ENCODE measurements at places on chromosomes 4 and X. TPM values are rescaled to one million over a fixed set of nuclear protein-coding genes. Genes with fewer than 3 reads are reported as not detected.
A peak's percentile ranks its signal among the peaks of the same experiment; 100 is the strongest.

ARSJ gene
- total RNA-seq, result not detected

CFAP299 gene
- total RNA-seq, result not detected

GRCh38 chr4:140149846-140150635 lies 3.9 kb downstream of the MAML3 start:
- peak; percentile 71 for DNase-seq

MAGED2 gene
- total RNA-seq, result 97.8 TPM

MAGEC2 gene
- total RNA-seq, result not detected

DNA sequence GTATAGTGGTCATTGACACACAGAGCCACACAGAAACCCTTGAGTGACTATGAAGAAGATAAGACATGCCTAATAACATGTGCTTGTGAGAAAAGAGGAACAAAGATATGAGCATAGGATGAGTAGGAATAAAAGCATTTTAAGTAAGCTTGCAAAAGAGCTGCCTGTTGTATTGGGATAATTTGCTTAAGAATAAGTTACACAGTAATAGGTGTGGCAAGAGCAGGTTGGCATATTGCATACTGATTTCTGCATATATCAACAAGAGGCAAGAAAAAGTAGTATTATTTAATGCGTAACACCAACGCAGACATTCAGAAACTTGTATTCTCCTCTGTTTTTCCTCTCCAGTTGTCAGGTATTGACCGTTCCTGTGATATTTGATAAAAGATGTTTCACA lies 111.5 kb upstream of the UGT8 start:
- no peak for DNase-seq

MID1 gene
- not detected for total RNA-seq

GRCh38 chr4:106323119-106323518 lies 6.8 kb downstream of the AIMP1 start:
- no peak for DNase-seq

SPIN2A gene
- total RNA-seq, result 0.41 TPM

- no peak for DNase-seq
Observed at GRCh38 chr4:92305148-92305877, 1.5 kb downstream of the GRID2 start.

- no peak for DNase-seq
Observed at GRCh38 chr4:48944252-48944651, 37.7 kb upstream of the OCIAD2 start.

ETDA gene
- total RNA-seq, result not detected

GPR82 gene
- total RNA-seq, result not detected

- DNase-seq, result no peak
Observed at GRCh38 chr4:76589402-76589801, 154.4 kb downstream of the SHROOM3 start.

DNA sequence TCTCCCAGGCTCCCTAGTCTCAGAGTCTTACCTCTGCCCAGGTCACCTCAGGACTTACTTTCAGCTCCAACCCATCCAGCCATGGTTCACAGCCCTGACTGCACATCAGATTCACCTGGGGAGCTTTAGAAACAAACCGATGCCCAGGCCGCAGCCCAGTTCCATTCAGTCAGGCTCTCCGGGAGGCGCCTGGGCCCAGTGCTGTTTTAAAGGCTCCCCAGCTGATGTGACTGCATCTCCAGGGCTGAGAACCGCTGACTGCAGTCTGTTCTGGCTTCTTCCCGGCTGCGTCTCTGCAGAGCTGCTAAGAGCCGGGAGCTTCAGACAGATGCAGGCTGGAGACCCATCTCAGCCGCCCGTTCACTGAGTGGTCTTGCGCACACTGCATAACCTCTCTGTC lies 44.4 kb upstream of the LGI2 start:
- no peak for DNase-seq

GRCh38 chrX:3143043-3143799 lies 102.0 kb downstream of the ARSF start:
- no peak for DNase-seq

KDR gene
- total RNA-seq, result not detected

DNA sequence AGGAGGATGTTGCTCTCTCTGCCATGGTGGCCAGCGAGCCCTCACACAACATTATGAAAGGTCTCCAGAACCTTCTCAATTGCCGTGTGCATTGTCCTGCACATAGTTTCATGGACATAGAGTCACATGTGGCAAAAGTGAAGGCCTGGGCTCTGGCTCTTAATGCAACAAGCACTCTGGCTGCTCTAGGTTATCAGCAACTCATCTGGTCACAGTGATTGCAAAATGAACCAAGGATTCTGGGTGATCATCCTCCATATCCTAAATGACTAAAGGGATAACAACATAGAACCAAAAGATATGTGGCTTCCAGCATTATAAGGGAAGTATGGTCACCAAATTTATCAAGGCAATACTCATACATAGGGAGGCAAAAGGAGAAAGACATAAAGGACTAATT lies 175.2 kb downstream of the MGST2 start:
- no peak for DNase-seq

- DNase-seq, result no peak
Observed at GRCh38 chr4:113822555-113823290, 61.2 kb upstream of the CAMK2D start.

AMER1 gene
- total RNA-seq, result 2.3 TPM

DNA sequence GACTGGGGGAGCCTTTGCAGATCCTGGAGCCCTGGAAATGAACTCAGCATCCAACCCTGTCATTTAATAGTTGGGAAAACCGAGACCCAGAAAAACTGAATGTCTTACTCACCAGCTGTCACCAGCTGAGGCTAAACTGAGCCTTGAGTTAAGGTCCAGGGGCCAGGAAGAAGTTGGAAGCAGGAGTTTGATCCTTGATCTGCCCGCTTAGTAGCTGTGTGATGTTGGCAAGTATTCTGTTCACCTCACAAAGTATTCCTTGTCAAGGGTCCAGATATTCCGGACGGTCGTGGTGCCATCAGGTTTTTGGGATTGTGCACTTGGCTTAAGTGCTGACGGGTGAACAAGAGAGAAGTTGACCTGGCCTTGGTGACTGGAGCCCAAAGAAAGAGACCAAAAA lies 30.7 kb upstream of the PROM1 start:
- no peak for DNase-seq

LRAT gene
- total RNA-seq, result not detected

DNA sequence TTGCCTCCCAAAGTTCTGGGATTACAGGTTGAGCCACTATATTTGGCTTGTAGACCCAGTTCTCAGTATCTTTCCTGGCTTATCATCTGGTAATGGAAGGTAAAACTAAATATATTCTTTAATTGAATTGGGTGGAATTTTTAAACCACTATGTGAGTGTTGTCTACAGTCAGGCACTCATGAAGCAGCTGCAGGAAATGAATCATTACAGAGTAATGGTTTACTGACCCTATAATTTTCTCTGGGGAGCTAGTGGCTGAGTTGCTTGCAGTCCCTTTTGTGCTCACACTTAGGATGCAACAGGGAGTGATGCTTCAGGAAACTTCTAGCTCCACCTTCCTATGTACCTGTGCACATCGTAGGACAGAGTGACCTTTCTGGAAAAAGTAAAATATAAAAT lies 4.1 kb upstream of the UGT2B7 start:
- DNase-seq, result no peak

PAGE2 gene
- not detected for total RNA-seq

DNA sequence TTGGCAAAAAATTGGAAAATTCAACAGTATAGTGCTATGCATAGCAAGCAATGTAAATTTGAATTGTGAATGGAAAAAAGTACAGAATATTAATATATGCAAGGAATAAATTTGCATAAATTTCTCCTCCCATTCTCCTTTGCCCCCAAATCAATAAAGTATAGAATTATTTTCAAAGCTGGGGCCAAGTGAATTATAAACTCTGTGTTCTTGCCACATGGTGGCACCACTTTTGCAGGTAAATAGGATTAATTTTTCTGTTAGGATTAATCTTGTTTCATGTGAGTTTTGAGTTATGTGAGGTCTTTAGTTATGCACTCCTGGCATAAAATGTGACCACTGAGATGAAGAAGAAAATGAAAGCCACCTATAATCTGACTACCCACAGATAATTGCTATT lies 19.9 kb downstream of the COPS4 start:
- DNase-seq, result no peak

- DNase-seq, result no peak
Observed at GRCh38 chr4:185744946-185745345, 67.0 kb downstream of the SORBS2 start.

DDIT4L gene
- 0.16 TPM for total RNA-seq

MAGEB1 gene
- not detected for total RNA-seq

Measured in CD8-positive, alpha-beta T cell (primary cell).